ENCODE measurements at places on chromosomes 4 and X. TPM values are rescaled to one million over a fixed set of nuclear protein-coding genes. Genes with fewer than 3 reads are reported as not detected.

DNA sequence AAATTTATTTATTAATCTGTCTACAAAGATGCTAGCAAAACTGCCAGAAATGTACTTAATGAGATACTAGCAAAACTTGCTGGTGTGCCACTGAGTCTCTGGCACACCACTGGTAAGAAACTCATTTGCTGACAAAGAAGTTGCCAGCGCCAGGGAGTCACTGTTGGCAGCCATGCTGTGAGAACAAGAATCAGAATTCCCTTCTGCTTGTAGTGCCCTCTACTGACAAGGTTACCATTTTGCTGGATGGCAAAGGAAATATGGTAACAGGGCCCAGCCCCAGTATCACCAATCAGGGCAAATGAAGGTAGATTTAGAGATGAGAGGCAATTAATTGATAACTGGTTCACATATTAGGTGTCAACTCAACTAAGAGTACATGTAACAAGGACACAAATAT is 750.1 kb upstream of the ADGRL3 start:
- DNase-seq: no peak

GRCh38 chrX:66233209-66233608 is 69.2 kb downstream of the HEPH start:
- no peak for DNase-seq

DNA sequence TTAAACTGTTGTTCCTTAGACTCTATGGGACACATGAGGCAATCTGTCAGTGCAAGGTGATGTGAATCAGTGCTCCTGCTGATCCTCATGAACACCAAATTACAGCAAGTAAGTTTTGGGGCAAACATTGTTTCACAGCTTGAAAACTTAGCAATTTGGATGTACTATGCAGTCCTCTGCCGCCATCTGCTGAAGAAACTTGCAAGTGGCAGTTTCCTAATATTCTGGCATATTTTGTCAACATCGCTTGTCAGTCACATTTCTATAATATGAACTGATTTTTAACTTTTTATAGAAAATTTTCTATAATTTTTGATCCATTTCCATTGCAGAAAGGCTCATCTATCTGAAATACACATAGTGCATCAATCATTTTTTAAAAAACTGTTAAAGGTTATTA is 56.3 kb downstream of the ZAR1 start:
- peak; percentile 63 for DNase-seq

The SLC10A6 gene
- total RNA-seq: not detected

DNA sequence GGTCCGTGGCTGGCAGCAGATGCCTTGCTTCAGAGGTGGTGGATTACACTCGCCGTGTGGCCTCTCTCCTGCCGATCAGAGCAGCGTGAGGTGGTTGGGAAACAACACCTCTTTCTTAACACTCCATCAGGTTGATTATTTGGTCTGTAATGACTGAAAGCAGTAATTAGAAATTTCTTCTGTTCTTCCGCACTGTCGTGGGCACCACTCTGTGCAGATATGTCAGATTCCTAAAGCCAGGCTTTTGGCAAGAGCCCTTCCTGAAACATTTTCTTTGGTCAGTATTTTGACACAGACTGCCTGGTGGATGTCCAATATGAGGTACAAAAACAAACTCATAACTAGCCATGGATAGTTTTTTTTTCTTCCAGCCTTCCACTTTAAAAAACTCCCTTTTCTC is 100.9 kb downstream of the FNIP2 start:
- no peak for DNase-seq

The DMRTC1B gene
- total RNA-seq: not detected

The TRO gene
- total RNA-seq: 4.0 TPM

GRCh38 chr4:74665876-74666275 is 128.4 kb downstream of the BTC start:
- DNase-seq: no peak

DNA sequence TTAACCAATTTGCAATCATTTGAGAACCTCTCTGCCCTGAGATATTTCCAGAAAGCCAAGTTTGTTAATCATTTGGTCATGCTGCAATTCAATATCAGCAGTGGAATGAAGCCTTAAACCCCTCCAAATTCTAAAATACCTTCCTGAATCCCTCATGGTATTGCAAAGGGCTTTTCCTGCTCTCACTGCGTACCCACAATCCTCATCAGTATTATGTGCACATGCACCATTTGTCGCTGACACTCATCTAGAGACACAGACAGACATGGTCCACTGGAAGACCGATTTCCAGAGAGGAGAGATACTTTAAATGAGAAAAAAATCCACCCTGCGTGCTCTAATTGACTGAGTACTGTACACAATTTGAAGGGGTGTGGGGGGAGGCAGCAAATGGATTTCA is 104.4 kb downstream of the GPC3 start:
- no peak for DNase-seq

DNA sequence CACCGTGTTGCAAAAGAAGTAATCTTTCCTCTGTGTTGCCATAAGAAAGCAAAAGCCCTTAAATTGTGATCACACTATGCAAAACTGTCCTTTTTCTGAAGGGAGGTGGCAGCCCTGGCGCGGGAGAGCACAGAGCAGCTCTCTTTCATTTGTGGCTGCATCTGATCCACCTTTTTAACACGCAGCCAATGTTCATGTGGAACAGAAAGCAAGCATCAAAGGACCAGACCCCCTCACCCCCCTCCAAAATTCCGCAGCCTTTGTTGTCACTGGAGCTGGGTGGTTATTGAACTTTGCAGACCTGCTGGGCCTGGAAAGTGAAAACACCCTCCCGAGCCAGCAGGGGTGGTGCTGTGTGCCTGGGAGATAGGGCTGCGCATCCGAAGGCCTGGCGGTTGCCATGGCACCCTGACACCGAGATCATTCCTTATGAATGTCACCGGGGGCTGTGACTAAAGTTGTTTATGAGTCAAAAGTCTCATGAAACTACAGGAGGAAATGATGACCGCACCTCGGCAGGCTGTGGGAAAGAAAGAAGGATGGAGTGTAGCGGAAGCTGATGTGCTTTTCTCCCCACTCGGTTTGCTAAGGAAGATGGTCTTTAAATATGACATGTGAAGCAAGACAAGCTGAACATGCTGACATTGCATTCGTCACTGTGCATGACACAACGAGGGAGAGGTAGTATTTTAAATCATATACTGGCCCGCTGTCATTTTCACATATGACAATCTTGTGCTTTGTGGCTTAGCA is 367.4 kb downstream of the UNC5C start:
- peak; percentile 28 for DNase-seq

The ATP1B4 gene
- not detected for total RNA-seq

GRCh38 chrX:25427873-25428555 is 412.2 kb upstream of the ARX start:
- DNase-seq: no peak

DNA sequence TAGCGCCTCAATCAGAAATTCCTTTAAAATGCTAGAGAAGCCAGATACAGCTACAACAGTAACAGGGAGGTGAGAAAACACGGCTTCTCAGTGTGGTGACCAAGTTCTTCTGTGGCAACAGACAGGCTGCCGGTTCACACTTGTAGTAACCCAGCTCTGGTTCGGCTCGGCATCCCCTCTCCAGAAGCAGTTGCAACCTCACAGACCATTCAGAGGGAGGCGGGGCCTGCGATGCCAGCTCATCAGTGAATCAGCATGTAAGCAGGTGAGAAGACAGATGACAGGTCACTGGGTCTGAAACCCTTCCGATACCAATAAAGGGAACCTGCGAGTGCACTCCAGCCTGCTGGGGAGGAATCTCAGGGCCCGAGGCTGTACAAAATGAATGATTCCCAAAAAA is 251.0 kb downstream of the KCNIP4 start:
- DNase-seq: peak; percentile 7

The RENBP gene
- 13.1 TPM for total RNA-seq

The FAM53A gene
- total RNA-seq: 3.0 TPM

The IL3RA gene
- total RNA-seq: not detected

GRCh38 chrX:34813618-34814017 is 129.0 kb upstream of the FAM47B start:
- DNase-seq: no peak

- DNase-seq: no peak
These were observed 28.6 kb downstream of the IDS start for GRCh38 chrX:149476513-149476912.

The PDGFC gene
- total RNA-seq: not detected

GRCh38 chr4:81197864-81198524 is 17.0 kb downstream of the PRKG2 start:
- DNase-seq: no peak

The GRPR gene
- total RNA-seq: not detected

The POF1B gene
- total RNA-seq: 0.19 TPM

GRCh38 chr4:110878956-110879355 is 256.1 kb upstream of the PITX2 start:
- DNase-seq: no peak

GRCh38 chr4:152691761-152692160 is 12.0 kb upstream of the TMEM154 start:
- no peak for DNase-seq

- DNase-seq: peak; percentile 10
These were observed 108.1 kb downstream of the TSPAN7 start for GRCh38 chrX:38669428-38669827.

- DNase-seq: no peak
These were observed 799 bp downstream of the OTUD6A start for GRCh38 chrX:70062961-70063550.

The MAD2L1 gene
- total RNA-seq: 127 TPM

The FAM184B gene
- total RNA-seq: not detected

DNA sequence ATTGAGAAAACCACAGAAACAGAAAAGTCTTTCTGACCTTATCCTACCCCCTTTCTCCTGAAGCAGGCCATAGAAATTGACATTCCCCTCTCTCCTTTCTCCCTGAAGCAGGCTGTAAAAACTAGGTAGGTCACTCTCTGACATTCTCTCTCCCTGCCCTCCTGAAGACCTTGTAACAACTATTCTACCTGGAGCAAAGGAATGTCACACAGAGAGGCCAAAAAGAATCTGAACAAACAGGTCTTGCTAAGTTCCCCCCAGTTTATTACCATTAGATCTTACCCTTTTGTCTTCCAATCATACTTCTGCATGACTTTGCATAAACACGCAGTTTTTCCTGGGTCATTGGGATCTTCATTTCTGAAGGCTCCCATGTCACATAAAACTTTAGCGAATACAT is 198.3 kb upstream of the GYPA start:
- DNase-seq: no peak

- no peak for DNase-seq
These were observed 21.3 kb downstream of the FANCB start for GRCh38 chrX:14851526-14851925.

The HNRNPH2 gene
- 31.5 TPM for total RNA-seq

DNA sequence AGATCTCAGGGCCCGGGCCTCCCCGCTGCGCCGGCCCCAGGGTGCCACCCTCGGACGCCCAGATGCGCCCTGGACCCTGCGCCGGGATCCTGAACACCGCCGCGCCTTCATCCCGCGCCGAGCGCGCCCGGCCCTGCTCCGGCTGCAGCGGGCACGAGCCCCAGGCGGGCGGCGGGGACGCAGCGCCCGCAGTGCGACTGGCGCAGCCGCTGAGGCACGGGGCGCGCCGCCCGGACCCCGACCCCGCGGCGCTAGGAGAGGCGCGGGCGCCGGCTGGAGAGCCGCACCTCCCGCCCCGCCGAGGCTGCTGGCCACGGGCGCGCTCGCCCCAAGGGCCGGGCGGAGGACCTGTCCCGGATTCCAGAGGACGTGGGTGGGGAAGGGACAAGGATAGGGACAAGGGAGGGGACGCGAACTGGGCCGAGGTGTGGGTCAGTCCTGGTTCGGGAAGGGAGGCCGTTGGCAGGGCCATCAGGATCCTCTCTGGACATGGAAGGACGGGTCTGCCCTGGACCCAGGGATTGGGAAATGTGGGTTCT is 1.1 kb downstream of the ZFYVE28 start:
- DNase-seq: no peak

- no peak for DNase-seq
These were observed 28.2 kb upstream of the PPP2R2C start for GRCh38 chr4:6500481-6501140.

The TMEM271 gene
- total RNA-seq: not detected

The GAGE12J gene
- total RNA-seq: not detected

GRCh38 chrX:68865300-68865699 is 36.5 kb downstream of the EFNB1 start:
- no peak for DNase-seq

The GRK4 gene
- total RNA-seq: 2.1 TPM

DNA sequence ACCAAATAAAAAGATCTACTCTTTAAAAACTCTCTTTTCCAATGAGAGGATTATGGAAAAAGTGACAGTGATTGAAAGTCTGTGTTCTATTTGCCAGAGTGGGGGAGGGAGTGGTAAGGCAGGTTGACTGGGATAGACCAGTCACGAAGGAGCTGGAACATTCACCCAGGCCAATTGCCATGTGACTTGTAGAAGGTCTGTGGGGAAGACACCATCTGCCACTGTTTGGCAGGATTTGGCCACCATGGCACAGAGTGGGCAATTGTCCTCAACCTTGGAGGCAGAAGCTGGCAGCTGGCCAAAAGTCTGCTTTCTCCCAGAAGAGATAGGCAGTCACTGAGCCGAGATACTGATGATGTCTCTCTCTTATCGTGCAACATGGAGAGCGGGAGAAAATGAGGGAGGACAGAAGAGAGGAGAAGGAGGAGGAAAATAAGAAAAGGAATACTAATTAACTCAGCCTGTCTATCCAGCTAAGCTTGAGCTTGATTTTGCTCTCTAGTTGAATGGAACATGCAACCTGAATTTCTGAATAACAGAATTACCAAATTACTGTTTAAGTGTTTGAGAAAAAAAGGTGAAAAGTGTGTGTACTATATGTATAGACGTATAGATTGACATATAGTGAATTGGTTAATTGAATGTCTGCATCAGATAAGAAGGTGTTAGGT is 267.1 kb downstream of the ARHGAP24 start:
- DNase-seq: no peak

The ARR3 gene
- not detected for total RNA-seq

The MED12 gene
- total RNA-seq: 43.6 TPM

- DNase-seq: no peak
These were observed 200.0 kb upstream of the MAOA start for GRCh38 chrX:43456063-43456462.

- no peak for DNase-seq
These were observed 5.2 kb upstream of the NDNF start for GRCh38 chr4:121077496-121077895.

The APOO gene
- 41.3 TPM for total RNA-seq

DNA sequence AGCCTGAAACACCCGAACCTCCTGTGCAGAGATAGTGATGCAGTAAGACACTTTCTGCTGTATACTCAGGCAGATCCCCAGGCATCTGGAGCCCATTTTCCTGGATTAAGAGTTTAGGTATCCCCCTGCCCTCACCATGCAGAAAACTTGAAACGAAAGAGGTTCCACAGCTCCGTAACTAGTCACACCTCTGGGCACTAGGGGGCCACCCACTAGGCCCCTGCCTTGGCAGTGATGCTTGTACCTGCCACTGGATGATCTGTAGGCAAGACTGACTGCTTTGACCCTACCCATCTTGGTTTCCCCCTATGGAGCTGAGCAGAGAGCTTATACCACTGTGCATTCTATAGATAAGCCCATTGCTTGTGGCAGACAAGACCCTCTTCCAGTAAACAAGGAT is 940.6 kb downstream of the PCDH19 start:
- DNase-seq: no peak

The PGRMC2 gene
- 22.0 TPM for total RNA-seq

GRCh38 chrX:30572004-30572403 is 5.6 kb downstream of the TASL start:
- no peak for DNase-seq

- DNase-seq: no peak
These were observed 52.6 kb downstream of the GPR50 start for GRCh38 chrX:151228935-151229334.

- no peak for DNase-seq
These were observed 43.2 kb downstream of the PARM1 start for GRCh38 chr4:74975848-74976824.

The GPR173 gene
- total RNA-seq: not detected

Measured in activated naive CD4-positive, alpha-beta T cell treated with anti-CD3 and anti-CD28 coated beads for 36 hours (primary cell).